Cardiac atrium fibroblast (primary cell): ENCODE measurements at places on chromosomes 11 and 22. TPM values are rescaled to one million over a fixed set of nuclear protein-coding genes. Genes with fewer than 3 reads are reported as not detected.

Gene RFPL1
- not detected in 2 replicates for total RNA-seq

Gene OVCH2
- not detected in 2 replicates for total RNA-seq

Gene GGTLC3
- not detected in 2 replicates for total RNA-seq

Gene OR52E8
- total RNA-seq, result not detected in 2 replicates

Gene CLMP
- total RNA-seq, result 178 and 189 TPM in 2 replicates

Gene MS4A7
- not detected in 2 replicates for total RNA-seq

Gene CCDC89
- total RNA-seq, result 1.3 and 5.3 TPM in 2 replicates

Gene PHETA2
- total RNA-seq, result 15.4 and 17.3 TPM in 2 replicates

Gene PRG3
- not detected in 2 replicates for total RNA-seq

Gene HMOX1
- 70.3 and 103 TPM in 2 replicates for total RNA-seq

Gene ADAMTS15
- 44.9 and 45.9 TPM in 2 replicates for total RNA-seq

Gene POTEH
- total RNA-seq, result not detected in 2 replicates

Gene OLFML1
- 2.8 and 5.6 TPM in 2 replicates for total RNA-seq

Gene POU2F3
- not detected in 2 replicates for total RNA-seq

Gene FAM180B
- not detected in 2 replicates for total RNA-seq

Gene TNNI2
- not detected in 2 replicates for total RNA-seq

Gene GTF2H1
- 51.3 and 66.4 TPM in 2 replicates for total RNA-seq

Gene CHADL
- total RNA-seq, result 0.16 and 0.18 TPM in 2 replicates

Gene SLC22A25
- total RNA-seq, result not detected in 2 replicates

Gene SYT13
- total RNA-seq, result not detected in 2 replicates

Gene DEPDC7
- total RNA-seq, result 1.3 and 1.9 TPM in 2 replicates

Gene TH
- total RNA-seq, result not detected in 2 replicates

Gene GPR137
- 31.2 and 50.1 TPM in 2 replicates for total RNA-seq

Gene SOX6
- total RNA-seq, result 0.54 and 5.0 TPM in 2 replicates
